ENCODE measurements at places on chromosomes 12 and 14.

GRCh38 chr12:59182658-59183455 is 262.6 kb upstream of the LRIG3 start:
- DNase-seq: no peak

GRCh38 chr14:101598571-101599233 is 37.4 kb downstream of the DIO3 start:
- no peak for DNase-seq

DNA sequence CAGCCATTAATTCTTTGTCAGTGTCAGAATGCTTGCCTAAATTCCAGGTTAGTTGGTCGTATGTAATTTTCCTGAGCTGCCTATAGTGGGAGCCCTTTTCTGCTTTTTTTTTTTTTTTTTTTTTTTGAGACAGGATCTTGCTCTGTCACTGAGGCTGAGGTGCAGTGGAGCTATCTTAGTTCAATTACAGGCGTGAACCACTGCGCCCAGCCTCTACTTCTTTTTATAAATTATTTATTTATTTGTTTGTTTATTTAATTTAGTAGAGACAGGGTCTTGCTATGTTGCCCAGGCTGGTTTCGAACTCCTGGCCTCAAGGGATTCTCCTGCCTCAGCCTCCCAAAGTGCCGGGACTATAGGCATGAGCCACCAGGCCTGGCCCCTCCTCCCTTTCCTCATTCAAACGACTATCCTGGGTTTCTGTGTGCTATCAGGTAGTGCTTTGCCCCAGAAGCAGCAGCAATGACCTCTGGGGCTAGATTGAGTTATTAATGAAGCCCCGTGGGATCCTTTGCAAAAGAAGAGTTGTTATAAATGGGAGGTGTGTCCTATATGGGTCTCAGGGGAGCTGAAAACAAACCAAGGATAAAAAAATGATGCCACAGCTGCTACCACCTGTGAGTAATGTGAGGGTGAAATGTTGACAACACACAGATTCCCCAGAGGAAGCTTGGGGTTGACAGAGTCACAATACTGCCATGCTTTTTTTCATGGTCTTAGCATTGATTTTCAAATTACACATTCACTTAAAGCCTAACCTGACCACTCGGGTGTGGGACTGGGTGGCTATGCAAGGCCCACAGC is 34.6 kb upstream of the NFKBIA start:
- DNase-seq: no peak

GRCh38 chr12:92289629-92290349 is 144.1 kb upstream of the BTG1 start:
- DNase-seq: no peak

Measured in NCI-H1105 treated with DMSO at 0.1 percent for 48 hours (cell line).